ENCODE measurements at places on chromosomes 16 and 17. TPM values are rescaled to one million over a fixed set of nuclear protein-coding genes. Genes with fewer than 3 reads are reported as not detected.

Gene CD2BP2
- total RNA-seq = 55.6 TPM

- no peak for DNase-seq
These were observed 75.7 kb downstream of the SPAG9 start for GRCh38 chr17:51044976-51045375.

Gene IRX3
- total RNA-seq = 2.4 TPM

Gene SLC52A1
- total RNA-seq = 0.10 TPM

Gene ABCC3
- 1.1 TPM for total RNA-seq

- peak; percentile 99 for DNase-seq
These were observed 2.3 kb downstream of the BORCS6 start for GRCh38 chr17:8187517-8188262.

Gene STRADA
- total RNA-seq = 34.2 TPM

DNA sequence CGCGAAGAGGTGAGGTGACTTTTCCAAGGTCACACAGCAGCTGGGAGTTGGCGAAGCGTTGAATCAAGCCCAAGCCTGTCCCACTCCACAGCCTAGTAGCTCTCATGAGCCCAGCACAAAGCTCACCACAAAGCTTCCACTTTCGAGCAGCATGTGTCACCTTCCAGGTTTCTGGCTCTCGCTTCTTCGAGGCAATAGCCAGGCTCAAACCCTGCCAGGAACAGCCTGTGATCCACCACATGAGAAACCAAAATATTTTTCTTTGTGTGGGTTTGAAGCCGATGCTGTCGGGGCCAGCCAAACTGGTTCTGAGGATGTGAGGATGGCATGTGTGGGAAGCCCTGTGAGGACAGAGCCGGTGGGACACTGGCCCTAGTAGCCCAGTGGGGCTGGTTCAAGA is 68.1 kb downstream of the COG7 start:
- DNase-seq = no peak

Gene NOTUM
- 0.78 TPM for total RNA-seq

GRCh38 chr17:78678222-78678557 is 101.0 kb upstream of the DNAH17 start:
- DNase-seq = no peak

DNA sequence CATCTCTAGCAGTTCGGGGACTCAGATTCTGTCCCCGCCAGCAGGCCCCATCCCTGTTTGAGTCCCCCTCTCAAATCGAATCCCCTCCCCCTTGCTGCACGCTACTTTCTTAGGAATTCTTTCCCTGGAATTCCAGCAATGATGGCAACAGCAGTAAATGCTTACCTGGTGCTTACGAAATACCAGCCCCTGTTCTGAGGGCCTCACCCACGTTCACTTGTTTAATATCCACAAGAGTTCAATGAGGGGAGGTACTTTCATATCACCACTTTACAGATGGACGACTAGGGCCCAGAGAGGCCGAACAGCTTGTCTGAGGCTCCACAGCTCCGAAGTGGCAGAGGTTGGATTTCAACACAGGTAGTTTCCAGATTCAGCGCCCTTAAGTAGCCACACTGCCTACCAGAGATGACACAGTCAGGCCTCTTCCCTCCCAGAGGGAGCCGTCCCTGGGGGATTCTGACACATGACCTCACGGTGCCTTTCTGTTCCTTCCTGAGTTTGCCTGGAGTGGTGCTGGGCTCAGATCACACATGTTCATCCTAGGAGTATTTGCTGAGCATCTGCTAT is 120.7 kb upstream of the GSE1 start:
- no peak for DNase-seq

Gene RTN4RL1
- not detected for total RNA-seq
